ENCODE measurements at places on chromosomes 7 and 10.

DNA sequence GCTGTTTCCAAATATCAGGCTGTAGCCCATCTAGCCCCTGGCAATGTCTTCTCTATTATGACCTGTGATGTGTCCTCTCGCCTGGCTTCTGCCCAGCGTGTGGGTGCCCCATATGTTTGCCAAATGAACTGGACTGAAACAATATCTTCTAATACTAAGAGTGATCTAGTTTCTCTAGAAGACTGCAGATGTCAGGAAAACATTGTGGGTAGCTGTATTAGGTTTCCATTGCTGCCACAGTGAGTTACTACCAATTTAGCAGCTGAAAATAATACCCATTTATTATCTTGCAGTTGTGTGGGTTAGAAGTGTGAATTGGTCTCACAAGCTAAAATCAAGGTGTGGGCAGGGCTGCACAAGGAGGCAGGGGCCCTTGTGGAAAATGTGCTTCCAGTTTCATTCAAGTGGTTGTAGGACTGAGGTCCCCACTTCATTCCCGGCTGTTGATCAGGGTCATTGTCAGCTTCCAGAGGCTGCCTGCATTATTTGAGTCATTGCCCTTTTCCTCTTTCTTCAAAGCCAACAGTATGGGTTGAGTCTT lies 202.8 kb upstream of the BMPER start:
- no peak for DNase-seq

DNA sequence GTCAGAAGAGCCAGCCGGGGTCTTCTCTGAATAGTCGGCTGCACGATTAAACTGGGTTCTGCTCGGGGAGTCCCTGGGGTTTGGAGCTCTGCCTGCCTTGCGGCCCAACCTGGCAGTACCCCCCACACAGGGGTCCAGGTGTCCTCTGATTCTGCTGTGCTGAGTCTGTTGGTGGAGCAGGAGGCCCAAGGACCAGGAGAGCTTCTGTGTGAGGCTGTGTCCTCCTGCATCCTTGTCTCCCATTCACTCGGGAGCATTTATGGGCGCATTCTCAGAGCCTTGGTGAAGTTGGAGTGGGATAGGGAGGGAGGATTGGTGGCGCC lies 14.2 kb downstream of the INPP5A start:
- no peak for DNase-seq

- DNase-seq: no peak
Observed at GRCh38 chr7:151859111-151859947, 17.6 kb downstream of the PRKAG2 start.

- DNase-seq: peak; percentile 54
Observed at GRCh38 chr10:90592638-90593302, 265.1 kb downstream of the HTR7 start.

DNA sequence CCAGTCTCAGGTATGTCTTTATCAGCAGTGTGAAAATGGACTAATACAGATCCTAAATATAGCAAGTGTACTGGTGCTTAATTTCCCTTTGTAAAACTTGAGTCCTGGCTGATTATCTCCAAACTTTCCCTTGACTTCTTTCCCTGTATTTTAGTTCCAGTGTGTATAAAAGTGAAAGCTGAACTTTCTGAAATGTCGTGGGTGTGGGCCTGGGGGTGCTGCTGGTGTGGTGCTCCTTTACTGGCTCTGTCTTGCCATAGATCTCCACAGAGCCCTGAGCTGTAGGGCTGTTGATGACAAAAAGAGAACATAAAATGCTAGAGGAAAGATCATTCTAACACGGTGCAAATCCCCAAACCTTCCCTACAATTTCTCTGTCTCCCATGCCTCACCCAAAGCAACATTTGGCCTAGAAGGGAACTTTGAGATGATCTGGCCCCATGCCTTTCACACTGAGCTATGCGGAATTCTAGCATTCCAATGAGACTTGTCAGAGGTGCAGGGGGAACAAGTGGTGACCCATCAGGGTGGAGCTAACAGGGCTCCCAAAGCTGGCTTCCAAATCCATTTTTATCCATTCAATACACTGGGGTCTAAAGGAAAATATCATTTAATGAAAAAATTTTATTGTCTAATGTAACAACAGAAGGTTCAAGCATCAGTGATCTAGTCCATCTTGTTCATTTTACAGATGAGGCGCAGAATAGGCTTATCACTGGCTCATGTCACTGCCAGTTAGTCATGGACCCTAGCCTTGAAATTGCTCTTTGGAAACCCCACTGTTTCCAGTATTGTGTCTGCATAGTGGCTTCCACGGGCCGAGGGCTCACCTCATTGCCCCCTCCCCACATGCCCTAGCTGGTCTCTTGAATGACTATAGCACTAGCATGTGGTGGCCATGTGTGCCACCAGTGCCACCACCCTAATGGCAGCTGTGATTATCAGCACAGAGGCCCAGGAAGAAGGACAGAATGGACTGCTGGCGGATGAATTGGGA lies 1000.9 kb downstream of the LRMDA start:
- DNase-seq: peak; percentile 95

DNA sequence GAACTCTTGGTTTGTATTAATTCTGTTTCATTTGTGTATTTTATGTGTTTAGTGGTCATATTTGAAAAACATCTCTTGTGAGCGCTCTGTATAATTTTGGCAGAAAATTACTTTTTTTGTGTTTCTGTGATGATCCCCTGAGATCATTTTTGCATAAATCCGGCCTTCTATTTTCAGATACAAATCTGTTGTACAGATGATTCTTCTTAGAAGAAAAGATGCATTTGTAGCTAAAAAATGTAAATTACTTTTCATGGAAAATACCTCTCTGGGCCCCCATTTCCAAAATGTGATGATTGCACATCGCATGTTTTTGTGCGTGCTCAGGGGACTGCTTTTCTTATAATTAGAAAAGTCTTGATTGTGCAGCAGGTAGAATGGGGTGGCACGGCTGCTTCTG lies 395.4 kb downstream of the LRMDA start:
- no peak for DNase-seq

DNA sequence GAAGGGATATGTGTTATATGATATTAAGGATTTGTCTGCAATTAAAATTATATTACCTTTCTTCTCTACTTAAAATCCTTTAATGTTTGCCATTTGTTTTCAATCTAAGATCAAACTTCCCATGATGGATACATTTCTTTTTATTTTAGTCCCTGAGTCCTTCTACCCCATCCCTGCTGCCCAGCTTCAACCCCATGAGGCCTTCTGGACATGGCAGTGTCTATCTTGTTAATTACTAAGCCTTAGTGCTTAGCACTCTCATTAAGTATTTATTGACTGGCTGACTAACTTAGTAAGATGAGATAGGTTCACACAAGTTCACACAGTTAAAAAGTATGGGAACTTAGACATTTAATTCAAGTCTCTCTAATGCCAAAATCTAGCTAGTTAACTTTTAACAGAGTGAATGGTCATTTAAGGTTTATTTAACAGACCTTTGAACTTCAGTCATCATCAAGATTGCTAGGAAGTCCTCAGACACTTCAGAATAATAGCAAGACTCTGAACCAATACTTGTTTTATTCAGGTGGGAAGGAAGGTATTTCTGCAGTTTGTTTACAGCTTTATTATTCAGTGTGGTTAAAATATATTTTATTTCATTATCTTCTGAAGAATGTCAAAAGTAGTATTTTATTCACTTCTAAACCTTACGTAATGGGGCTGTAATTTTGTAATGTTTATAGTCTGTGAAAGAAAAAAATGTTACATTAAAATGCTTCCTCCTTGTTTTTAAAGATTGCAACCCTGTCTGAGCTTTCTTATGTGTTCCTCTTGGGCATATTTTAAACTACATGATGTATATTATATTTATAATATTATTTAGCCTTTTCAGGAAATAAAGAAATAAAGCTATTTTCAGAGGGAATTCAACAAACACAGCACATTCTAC lies 848.9 kb downstream of the REEP3 start:
- no peak for DNase-seq

DNA sequence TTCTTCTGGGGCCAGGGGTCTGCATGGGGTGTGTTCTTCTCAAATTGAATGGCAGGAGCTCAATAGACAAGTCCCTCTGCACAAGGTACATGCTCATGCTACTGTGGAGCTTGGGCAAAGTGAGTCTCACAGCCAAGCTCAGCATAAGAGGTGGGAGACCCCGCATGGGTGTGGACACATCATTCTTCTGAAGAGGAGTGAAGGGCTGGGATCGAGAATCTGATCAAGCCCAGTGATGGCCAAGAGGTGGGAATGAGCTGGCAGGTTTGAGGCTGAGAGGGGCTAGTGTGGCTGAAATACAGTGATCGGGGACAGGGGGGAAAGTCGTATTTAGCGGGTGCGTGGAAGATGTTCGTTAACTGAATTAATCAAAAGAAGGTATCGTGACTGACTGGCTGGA lies 32.6 kb downstream of the CDH23 start:
- DNase-seq: no peak

- peak; percentile 92 for DNase-seq
Observed at GRCh38 chr7:4665661-4666060, 16.4 kb upstream of the FOXK1 start.

- DNase-seq: no peak
Observed at GRCh38 chr10:61176424-61176823, 232.4 kb upstream of the RHOBTB1 start.
